GDM1 (cell line): ENCODE measurements at places on chromosomes 7 and 10.

DNA sequence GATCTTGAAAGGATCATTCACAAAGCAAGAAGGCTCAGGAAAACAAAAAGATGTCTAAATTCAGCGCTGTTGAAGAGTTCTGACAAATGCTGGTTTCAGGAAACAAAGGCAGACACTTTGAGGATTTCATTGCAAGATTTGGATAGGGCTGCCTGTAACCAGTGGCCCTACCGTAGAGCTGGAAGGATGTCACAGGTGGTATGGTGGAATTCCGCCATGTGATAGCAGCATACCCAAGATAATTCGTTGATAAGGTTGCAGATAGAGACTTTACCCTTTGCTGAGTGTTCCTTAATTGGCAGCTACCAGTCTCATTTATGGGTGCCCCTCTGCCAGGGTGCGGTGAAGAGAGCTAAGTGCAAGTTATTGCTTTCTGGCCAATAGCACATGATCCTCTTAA, 100.1 kb downstream of the WDR11 start:
- DNase-seq = no peak

GRCh38 chr7:105210721-105211205, 178.0 kb downstream of the SRPK2 start:
- no peak for DNase-seq

GRCh38 chr7:17150018-17150417, 148.4 kb upstream of the AHR start:
- no peak for DNase-seq

- no peak for DNase-seq
Measured at GRCh38 chr10:11058965-11059364, 41.3 kb downstream of the CELF2 start.

GRCh38 chr7:142790555-142790954, 19.8 kb downstream of the PRSS2 start:
- DNase-seq = no peak

DNA sequence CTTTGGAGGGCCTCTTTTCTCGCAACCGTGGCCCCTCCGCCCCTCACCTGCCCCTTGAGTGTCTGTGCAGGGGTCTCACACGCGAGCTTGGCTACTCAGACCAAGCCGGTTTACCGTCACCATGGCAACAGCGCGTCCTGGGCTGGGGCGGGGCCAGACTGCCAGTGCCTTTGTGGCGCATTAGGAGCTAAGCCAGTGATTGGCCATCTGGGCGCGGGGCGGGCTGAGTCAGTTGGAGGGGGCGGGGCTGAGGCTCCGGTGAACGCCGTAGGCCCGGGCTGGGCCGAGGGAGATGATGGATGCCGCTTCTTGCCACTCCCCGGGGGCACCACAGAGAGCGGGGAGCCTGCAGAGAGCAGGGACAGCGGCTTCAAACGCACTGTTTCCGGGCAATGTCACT, 48.7 kb upstream of the FXYD4 start:
- DNase-seq = no peak

DNA sequence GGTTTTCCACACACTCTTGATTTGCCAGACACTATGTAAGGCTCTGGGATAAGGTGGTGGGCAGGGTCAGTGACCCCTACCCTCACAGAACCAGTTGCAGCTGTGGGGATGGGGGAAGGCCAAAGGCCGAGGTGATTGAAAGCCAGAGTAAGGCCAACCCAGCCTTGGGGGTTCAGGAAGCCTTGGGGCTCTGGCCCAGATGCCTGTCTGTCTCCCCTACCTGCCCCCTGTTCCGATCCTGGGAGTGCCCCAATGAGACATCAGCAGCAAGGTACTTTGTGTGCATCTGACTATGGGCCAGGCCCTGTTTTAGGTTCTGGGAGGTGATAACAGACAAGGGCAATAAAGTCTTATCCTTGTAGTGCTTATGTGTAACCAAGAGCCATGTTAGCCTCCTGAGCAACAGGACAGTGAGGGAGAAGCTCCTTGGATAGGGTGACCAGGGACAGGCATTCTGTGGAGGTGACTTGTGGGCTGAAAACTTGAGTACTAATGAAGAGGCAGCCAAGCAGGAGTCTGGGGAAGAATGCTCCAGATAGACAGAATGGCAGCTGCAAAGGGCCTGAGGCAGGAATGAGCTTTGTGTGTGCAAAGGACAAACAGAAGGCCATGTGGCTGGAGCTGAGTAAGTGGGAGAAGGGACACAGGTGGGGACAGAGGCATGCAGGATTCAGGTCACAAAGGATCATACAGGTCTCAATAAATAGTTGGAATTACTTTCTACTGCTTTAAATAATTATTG, 35.4 kb downstream of the TSPAN14 start:
- DNase-seq = no peak

DNA sequence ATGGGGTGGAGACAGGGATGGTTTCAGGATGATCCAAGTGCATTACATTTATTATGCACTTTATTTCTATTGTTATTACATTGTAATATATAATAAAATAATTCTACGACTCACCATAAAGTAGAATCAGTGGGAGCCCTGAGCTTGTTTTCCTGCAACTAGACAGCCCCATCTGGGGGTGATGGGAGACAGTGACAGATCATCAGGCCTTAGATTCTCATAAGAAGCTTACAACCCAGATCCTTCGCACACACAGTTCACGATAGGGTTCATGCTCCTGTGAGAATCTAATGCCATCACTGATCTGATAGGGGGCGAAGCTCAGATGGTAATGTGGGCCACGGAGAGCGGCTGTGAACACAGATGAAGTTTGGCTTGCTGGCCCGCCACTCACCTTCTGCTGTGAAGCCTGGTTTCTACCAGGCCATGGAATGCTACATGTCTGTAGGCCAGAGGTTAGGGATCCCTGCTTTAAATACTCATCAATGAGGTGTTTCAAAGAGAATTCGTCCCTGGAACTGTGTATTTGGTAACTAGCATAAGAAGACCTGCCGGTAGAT, 21.2 kb upstream of the PRKCQ start:
- DNase-seq = no peak
